ENCODE measurements at places on chromosomes 7 and 10. TPM values are rescaled to one million over a fixed set of nuclear protein-coding genes. Genes with fewer than 3 reads are reported as not detected.

DNA sequence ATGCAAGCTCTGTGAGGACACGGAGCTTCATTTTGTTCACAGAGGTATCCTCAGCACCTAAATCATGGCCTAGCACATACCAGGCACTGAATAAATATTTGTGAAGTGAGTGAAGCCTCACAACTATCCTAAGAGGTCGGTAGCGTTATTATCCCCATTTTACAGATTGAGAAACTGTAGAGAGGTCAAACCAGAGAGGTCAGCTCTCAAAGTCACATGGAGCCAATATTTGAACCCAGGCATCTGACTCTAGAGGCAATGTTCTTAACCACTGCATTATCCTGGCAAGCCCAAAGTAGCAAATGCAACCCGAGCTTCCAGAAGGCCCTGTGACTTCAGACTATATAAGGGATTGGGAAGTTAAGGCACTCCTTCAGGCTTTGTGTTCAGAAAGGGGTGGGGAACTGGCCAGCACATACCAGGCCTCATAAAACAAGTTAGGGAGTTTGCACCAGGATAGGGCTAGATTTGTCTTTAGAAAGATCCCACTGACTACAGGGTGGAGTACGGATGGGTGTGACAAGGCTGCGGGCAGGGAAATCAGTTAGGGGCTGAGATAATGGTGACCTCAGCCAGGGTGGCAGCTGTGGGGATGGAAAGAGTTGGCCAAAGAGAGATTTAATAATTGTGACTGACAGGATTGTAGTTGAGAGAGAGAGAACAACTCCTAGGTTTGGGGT, 101.4 kb downstream of the TBXAS1 start:
- no peaks in the 10 kb centered on the region for H3K36me3 ChIP-seq
- H3K4me3 ChIP-seq, result no peak overlapping the region
- H3K27ac ChIP-seq, result no peak overlapping the region

- H3K4me3 ChIP-seq, result no peak overlapping the region
- no peaks in the 10 kb centered on the region for H3K36me3 ChIP-seq
- no peak overlapping the region for H3K27ac ChIP-seq
- DNase-seq, result no peak
Observed at GRCh38 chr7:13093160-13093559, 405.7 kb downstream of the ARL4A start.

- H3K27me3 ChIP-seq, result no peaks in the 10 kb centered on the region
- no peak overlapping the region for H3K4me3 ChIP-seq
- H3K36me3 ChIP-seq, result no peaks in the 10 kb centered on the region
Observed at GRCh38 chr10:1180836-1181235, 124.7 kb downstream of the WDR37 start.

DNA sequence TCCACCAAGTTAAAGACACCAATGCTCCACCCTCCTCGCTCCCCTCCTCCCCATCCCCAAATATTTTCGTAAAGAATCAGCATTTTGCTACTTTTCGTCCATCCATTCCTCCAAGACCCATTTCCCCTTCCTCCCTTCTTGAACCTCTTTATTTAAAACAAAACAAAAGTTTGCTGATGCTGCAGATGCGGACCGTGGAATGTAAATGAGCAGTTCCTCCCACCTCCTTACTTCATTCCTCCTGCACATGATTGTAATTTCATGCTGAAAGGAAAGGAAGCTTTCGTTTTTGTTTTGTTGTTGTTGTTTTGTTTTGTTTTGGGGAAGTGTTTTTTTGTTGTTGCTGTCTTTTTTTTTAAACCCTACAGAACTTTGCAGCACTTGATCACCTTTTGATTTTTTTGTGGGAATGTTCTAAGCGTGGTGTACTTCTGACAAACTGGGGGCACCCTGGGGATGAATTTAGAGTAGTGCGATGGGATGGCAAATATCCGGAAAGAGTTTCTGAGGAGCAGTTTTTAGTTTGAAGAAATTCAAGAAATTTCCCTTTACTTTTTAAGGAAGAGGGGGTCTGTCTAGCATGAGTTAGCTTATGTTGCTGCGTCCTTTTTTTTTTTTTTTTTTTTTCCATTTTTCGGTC, 177.3 kb downstream of the TCF7L2 start:
- H3K36me3 ChIP-seq, result peaks cover 9% of the 10 kb centered on the region
- no peaks in the 10 kb centered on the region for H3K27me3 ChIP-seq

GRCh38 chr7:27689150-27689549, 26.5 kb upstream of the HIBADH start:
- H3K36me3 ChIP-seq, result no peaks in the 10 kb centered on the region
- no peaks in the 10 kb centered on the region for H3K4me1 ChIP-seq
- no peak overlapping the region for H3K27ac ChIP-seq
- H3K4me3 ChIP-seq, result no peak overlapping the region
- H3K27me3 ChIP-seq, result no peaks in the 10 kb centered on the region

DNA sequence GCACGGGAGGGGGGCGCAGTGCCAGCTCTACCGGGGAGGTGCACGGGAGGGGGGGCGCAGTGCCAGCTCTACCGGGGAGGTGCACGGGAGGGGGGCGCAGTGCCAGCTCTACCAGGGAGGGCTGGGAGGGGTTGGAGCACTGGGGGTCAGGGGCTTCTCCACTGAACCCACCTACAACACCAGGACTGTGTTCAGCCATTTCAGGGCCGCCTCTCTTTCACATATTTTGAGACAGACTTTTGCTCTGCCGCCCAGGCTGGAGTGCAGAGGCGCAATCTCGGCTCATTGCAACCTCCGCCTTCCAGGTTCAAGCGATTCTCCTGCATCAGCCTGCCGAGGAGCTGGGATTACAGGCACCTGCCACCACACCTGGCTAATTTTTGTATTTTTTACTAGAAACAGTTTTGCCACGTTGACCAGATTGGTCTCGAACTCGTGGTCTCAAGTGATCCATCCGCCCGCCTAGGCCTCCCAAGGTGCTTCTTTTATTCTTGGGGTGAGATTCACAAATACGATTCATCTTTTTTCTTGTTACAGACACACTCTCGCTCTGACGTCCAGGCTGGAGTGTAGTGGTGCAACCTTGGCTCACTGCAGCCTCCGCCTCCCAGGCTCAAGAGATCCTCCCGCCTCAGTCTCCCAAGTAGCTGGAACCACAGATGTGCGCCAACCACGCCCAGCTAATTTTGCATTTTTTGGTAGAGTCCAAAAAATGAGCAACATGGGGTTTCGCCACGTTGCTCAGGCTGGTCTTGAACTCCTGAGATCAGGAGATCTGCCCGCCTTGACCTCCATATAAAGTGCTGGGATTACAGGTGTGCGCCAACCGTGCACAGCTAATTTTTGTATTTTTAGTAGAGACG, 37.0 kb downstream of the ADAP1 start:
- no peaks in the 10 kb centered on the region for H3K27me3 ChIP-seq
- H3K27ac ChIP-seq, result no peak overlapping the region
- H3K4me1 ChIP-seq, result peaks cover 4% of the 10 kb centered on the region
- DNase-seq, result no peak
- H3K4me3 ChIP-seq, result no peak overlapping the region
- H3K36me3 ChIP-seq, result no peaks in the 10 kb centered on the region

NUTM2D gene
- 2.0 TPM for polyA plus RNA-seq

DNA sequence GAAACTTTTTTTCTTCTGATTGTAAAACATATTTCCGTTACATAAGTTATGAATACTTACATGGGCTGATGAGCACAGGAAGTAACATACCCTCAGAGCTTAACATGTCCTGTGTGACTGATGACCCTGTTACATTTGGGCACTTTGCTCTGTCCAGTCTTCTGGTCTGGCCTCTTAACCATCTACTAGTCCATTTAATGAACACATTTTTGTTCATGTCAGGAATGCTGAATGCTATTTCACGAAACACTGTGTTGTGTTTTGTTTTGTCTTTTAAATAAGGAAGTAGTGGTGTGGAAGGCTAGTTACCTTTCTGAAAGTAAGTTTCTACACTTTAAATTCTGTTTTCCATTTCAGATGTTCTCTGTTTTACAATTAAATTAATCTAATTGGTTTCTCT, 77.7 kb downstream of the RBM33 start:
- no peak overlapping the region for H3K4me3 ChIP-seq
- no peaks in the 10 kb centered on the region for H3K27me3 ChIP-seq
- no peaks in the 10 kb centered on the region for H3K4me1 ChIP-seq
- DNase-seq, result no peak
- peaks cover 8% of the 10 kb centered on the region for H3K36me3 ChIP-seq

- H3K27me3 ChIP-seq, result peaks cover 3% of the 10 kb centered on the region
- H3K4me1 ChIP-seq, result peaks cover 38% of the 10 kb centered on the region
- H3K36me3 ChIP-seq, result no peaks in the 10 kb centered on the region
- peak within 1 kb of the TSS; percentile 66 for H3K27ac ChIP-seq
- peak within 1 kb of the TSS; percentile 34 for H3K4me3 ChIP-seq
Observed at GRCh38 chr10:45373576-45374349, at the start of gene ALOX5. Gene ALOX5, plus strand, starts transcription at chr10:45374216. Its CDS starts 64 bp downstream, at chr10:45374280.

DNA sequence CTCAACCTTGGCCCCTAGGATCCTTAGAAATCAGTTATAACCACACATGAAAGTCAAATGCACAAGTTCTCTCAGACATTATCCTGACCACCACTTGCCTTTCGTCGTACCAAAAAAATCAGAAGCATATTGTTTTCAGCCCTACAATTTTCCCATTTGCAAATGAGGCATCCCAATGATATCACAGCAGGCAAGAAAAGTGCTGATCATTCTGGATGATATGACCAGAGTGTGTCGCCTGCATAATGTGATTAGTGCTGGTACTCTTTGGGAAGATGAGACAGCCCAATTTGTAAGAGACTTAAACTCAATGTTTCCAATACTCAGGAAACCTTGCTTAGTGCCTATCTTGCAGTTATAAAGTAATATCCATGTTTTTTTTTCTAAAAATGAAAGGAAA, 168.0 kb downstream of the SORCS1 start:
- H3K4me1 ChIP-seq, result no peaks in the 10 kb centered on the region
- no peaks in the 10 kb centered on the region for H3K27me3 ChIP-seq
- no peak for DNase-seq
- H3K27ac ChIP-seq, result no peak overlapping the region
- H3K4me3 ChIP-seq, result no peak overlapping the region
- H3K36me3 ChIP-seq, result no peaks in the 10 kb centered on the region

GRCh38 chr10:104807581-104808310, 166.7 kb downstream of the SORCS3 start:
- H3K27ac ChIP-seq, result no peak overlapping the region
- H3K4me3 ChIP-seq, result no peak overlapping the region
- no peak for DNase-seq
- no peaks in the 10 kb centered on the region for H3K4me1 ChIP-seq

SFR1 gene
- 7.8 TPM for polyA plus RNA-seq

- no peaks in the 10 kb centered on the region for H3K36me3 ChIP-seq
- no peak overlapping the region for H3K4me3 ChIP-seq
- H3K27ac ChIP-seq, result no peak overlapping the region
- H3K4me1 ChIP-seq, result no peaks in the 10 kb centered on the region
- DNase-seq, result no peak
Observed at GRCh38 chr7:47847207-47847606, 101.1 kb downstream of the PKD1L1 start.

YKT6 gene
- polyA plus RNA-seq, result 60.4 TPM

CTNNA3 gene
- 0.38 TPM for polyA plus RNA-seq

DNA sequence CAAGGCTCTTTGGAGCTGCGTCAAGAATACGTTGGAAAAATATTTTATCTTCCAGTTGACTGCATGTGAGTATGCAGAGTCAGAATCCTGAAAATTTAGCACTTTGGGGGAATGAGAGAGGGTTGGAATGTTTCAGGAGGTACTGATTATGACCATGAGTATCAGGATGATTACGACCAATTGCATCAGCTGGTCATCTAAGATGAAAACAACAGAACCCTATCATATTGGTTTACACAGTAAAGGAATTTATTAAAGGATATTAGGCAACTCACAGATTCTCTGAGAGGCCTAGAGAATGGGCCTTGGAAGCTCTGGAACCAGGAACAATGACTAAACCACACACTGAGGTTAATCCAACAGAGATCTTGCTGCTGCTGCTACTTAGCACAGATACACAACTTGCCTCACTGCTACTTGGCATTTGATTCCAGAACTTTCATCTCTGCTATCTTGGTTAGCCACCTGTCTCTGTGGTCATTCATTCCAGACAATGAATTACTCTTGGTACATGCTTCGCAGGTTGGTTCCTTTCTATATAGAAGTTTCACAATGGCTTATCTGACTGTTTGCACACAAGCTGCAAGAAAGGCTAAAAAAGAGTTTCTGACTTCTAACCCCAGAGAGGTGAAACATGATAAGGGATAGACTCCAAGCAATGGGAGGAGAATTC, 68.0 kb upstream of the CTTNBP2 start:
- DNase-seq, result no peak
- H3K4me3 ChIP-seq, result no peak overlapping the region
- H3K4me1 ChIP-seq, result no peaks in the 10 kb centered on the region
- no peaks in the 10 kb centered on the region for H3K27me3 ChIP-seq
- no peak overlapping the region for H3K27ac ChIP-seq

GRCh38 chr7:1542841-1543747, 12.6 kb downstream of the MAFK start:
- no peaks in the 10 kb centered on the region for H3K4me1 ChIP-seq
- no peak overlapping the region for H3K4me3 ChIP-seq
- no peak for DNase-seq
- H3K27me3 ChIP-seq, result no peaks in the 10 kb centered on the region
- H3K27ac ChIP-seq, result no peak overlapping the region

DNA sequence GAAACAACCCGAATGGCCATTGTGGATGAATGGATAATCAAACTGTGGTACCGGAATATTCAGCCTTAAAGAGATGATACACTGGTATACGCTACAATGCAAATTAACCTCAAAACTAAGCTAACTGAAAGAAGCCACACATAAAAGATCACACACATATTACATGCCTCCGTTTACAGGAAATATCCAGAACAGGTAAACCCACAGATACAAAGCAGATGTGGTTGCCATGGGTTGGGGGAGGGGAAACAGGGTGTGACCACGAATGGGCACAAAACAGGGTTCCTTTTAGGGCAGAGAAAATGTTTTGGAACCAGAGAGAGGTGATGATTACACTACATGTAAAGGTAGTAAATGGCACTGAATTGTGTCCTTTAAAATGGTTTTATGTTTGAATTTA, 16.6 kb downstream of the ESYT2 start:
- H3K4me1 ChIP-seq, result peaks cover 7% of the 10 kb centered on the region
- no peak overlapping the region for H3K27ac ChIP-seq

- peaks cover 22% of the 10 kb centered on the region for H3K36me3 ChIP-seq
- no peak overlapping the region for H3K27ac ChIP-seq
- H3K4me1 ChIP-seq, result no peaks in the 10 kb centered on the region
- no peak overlapping the region for H3K4me3 ChIP-seq
- H3K27me3 ChIP-seq, result no peaks in the 10 kb centered on the region
Observed at GRCh38 chr10:73762915-73763314, 18.7 kb downstream of the SEC24C start.

GRCh38 chr7:105205592-105206237, 183.0 kb downstream of the SRPK2 start:
- H3K27ac ChIP-seq, result no peak overlapping the region
- peaks cover 3% of the 10 kb centered on the region for H3K4me1 ChIP-seq
- H3K4me3 ChIP-seq, result no peak overlapping the region
- no peaks in the 10 kb centered on the region for H3K27me3 ChIP-seq
- peaks cover 3% of the 10 kb centered on the region for H3K36me3 ChIP-seq

DNA sequence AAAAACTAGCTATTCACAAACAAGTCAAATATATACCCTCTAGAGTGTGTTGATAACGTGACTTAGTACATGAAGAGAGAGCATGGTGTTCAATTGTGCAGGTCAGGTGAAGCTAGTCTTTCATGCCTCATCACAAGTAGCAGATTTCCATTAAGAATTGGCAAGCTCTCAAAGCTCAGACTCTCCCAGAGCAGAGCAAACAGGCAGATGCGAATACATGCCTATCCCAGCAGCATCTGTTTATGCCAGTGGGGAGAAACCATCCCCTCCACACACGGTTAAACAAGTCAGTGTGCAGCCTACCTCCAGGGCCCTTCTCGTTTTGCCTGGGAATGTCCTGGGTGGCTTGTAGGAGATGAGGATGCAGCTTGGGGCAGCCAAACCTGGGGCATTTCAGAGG, 532.5 kb upstream of the C7orf33 start:
- H3K4me1 ChIP-seq, result no peaks in the 10 kb centered on the region
- no peak overlapping the region for H3K4me3 ChIP-seq
- no peak for DNase-seq
- no peaks in the 10 kb centered on the region for H3K36me3 ChIP-seq

Measured in small intestine (tissue), 16 donors.